ENCODE measurements at places on chromosomes 1 and 21. TPM values are rescaled to one million over a fixed set of nuclear protein-coding genes. Genes with fewer than 3 reads are reported as not detected.

SORT1 gene
- 3.0 TPM for total RNA-seq

BMP8B gene
- total RNA-seq = not detected

IL24 gene
- total RNA-seq = not detected

CLCA4 gene
- not detected for total RNA-seq

LAX1 gene
- total RNA-seq = 0.74 TPM

KAZN gene
- total RNA-seq = 23.6 TPM

DNAJC6 gene
- 0.72 TPM for total RNA-seq

AIM2 gene
- not detected for total RNA-seq

GPR37L1 gene
- total RNA-seq = not detected

LCE2C gene
- not detected for total RNA-seq

KIF2C gene
- total RNA-seq = 1.1 TPM

PRAMEF20 gene
- not detected for total RNA-seq

FAM163A gene
- not detected for total RNA-seq

DNA sequence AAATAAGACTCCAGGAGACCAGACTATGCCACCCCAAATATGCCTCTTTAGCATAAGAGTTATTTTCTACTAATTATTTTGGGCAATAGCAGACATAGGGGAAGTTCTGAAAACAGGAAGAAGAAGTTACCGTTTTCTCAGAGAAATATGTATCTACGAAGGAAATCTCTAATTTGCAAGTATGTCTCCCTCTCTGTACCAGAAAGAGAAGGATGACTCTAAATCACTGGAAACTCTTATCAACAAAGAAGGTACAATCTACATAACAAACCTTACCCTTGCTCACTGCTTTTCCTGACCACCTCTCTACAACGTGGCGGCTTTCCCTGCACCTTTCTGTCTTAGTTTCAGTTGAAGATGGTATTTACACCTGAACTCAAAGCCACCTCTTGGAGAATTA lies 49.0 kb downstream of the OMA1 start:
- DNase-seq = no peak

- no peak for DNase-seq
Measured at GRCh38 chr1:225470211-225471108, 42.6 kb upstream of the LBR start.

DNA sequence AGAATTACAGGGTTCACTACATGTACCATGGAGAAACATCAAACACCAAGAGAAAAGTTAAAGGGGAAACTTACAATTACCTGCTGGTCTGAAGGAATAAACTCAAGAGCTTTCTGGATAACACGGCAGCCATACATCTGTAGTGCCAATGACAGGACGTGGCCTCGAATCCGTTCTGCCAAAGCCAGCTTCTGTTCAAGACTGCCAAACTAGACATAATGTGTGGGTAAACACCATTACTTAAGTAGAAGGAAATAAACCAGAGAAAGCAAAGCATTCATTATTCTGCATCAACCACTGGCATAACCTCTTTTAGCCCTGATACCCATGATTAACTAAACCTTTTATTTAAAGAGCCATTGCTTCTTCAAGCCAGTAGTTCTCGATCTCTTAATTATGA lies 41.5 kb upstream of the SDC3 start:
- no peak for DNase-seq

DNA sequence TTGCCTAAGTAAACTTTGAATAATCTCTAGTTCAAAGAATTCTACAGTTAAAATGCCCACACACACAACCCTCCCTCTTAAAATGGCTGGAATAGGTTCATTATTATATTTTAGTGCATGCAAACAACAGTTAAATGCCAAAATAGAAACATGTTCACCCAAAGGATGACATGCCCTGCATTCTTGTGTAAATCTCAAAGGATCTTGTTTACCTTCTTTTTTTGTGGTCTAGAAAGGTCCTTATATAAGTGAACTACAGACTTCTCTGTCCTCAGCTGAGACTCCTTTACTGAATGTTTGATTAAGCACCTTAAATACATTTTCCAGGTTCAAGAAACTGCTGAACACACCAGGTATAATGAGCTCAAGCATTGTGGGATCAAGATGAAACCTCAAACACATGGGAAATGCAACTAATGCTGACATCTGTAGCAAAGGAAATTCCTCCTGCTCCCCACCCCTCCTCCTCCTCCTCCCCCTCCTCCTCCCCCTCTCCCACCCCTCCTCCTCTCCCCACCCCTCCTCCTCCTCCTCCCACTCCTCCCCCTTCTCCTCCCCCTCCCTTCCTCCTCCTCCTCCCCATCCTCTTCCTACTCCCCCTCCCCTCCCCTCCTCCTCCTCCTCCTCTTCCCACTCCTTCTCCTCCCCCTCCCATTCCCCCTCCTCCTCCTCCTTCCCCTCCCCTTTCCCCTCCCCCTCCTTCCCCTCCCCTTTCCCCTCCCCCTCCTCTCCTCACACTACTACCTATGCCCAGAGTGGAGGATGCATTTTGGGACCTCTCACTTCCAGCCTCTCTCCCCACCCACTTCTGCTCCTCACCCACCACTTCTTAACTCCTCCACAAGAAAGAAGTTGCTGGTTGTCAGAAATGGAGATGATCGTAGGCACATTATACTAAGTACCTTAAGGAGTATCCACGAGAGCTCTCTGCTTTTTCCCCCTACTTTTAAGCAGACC lies 233.9 kb downstream of the MRPL39 start:
- DNase-seq = no peak

GRCh38 chr1:202203238-202204039 lies 9.8 kb downstream of the LGR6 start:
- no peak for DNase-seq

GRCh38 chr1:13725714-13726175 lies 25.8 kb downstream of the PRDM2 start:
- peak; percentile 42 for DNase-seq

DNA sequence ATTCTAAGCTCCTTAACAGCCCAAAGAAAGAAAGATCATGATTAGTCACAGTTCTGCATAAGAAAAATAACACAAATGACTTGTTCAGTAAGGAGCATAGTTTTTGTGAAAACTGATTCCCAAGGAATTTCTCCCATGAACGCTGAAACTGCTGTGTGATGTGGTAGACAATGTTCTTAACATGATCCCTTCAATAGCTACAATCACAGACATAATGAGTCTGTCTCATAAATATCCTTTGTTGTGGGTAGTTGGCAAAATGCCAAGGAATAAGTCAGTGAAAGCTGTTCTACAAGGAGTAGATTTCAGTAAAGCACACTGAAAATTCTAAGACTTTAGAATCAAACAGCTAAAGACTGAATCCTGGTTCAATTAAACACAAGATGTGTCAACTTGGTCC lies 404.8 kb downstream of the HLX start:
- peak; percentile 74 for DNase-seq

- no peak for DNase-seq
Measured at GRCh38 chr1:52679048-52679447, 19.1 kb downstream of the COA7 start.

GRCh38 chr1:162019446-162019845 lies 4.2 kb downstream of the OLFML2B start:
- DNase-seq = peak; percentile 39

- no peak for DNase-seq
Measured at GRCh38 chr1:84969489-84970250, 27.2 kb downstream of the MCOLN2 start.

DNA sequence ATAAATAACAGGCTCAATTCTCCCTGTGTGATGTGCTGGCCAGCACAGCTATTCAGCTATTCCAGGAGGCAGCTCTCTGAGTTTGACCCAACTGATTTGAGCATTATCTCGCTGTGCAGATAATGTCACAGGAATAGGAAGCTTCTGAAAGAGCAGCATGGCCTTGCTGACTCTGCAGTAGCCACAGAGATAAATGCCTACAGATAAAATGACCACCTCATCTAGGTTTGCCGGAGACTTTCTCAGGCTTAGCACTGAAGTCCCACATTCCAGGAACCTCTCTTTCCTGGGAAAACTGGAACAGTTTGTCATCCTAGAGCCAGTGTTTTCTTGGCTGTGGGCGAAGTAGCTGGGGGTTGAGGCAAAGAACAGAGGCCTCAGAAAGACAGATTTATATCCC lies 98.9 kb downstream of the MRPL39 start:
- DNase-seq = no peak

DNA sequence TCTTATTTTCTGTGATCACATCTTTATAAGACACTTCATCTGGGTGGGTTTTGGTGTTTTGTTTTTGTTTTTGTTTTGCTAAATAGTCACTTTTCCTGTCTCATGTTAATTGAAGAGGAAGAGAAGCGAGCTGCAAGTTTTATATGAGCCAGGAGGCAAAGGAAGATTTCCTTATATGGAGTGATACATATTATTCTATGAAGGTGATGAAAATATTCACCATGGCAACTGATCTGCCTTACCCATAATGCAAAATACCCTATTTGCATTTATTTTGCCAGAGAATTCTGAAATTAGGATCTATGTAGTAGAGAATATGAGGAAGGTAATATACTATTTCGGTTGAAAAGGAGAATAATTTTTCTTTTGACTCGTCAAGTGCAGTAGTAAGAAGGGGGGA lies 13.9 kb downstream of the CXADR start:
- no peak for DNase-seq

DNA sequence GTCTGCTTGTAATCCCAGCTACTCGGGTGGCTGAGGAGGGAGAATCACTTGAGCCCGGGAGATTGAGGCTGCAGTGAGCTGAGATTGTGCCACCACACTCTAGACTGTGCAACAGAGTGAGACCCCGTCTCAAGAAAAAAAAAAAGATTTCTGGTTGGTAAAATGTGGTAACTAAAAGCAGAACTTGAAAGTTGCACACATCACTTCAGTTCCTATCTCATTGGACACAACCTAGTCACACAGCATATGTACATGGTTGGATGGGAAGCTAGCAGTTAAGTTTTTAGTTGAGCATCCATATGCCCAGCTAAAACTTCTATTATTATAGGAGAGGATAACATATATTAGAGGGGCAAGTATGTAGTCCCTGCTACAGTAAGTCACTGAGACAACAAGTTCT lies 22.1 kb downstream of the BCAS2 start:
- DNase-seq = no peak

DNA sequence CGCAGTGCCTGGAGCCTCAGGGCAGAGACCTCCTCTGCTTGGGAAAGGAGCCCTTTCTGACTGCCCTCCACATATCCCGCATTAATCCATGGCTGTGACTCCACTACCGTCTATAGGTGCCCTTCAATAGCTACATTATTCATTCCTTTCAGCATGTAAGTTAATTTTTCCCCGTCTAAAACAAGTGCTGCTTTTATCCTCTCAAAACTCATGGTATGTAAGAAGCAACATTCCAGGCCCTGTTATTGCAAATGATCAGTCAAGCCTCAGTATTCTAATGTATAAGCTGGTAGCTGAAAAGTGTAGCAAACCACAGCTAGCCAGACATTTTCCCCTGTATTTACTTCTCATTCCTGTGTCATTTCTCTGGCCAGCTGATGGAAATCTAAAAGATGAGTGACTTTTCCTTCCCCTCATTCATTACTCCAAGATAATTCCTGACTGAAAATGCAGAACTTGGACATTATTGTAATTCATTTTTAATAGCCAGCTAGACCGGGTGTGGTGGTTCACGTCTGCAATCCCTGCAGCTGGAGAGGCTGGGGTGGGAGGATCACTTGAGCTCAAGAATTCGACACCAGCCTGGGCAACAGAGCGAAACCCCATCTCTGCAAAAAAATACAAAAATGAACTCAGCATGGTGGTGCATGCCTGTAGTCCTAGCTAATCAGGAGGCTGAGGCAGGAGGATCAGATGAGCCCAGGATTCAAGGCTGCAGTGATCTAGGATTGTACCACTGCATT lies 88.5 kb upstream of the SOD1 start:
- DNase-seq = no peak

DNA sequence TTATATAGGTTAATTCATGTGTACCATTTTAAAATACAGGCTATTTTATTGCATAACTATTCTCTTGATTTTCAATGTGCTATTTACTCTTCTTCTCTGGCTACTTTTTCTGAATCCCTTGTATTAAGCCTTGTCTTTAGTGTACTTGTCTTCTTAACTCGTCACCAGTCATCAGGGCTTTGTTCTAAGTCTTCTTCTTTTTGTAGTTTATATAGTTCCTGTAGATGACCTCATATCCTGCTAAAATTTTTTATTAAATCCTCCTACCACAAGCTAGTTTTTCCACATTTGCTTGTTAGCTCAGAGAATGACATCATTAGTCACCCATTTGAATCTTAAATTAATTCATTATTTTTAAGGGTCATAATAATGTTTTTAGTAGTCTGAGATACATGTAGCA lies 1281.9 kb downstream of the KCNT2 start:
- no peak for DNase-seq

GRCh38 chr1:47417170-47418044 lies 1.3 kb downstream of the FOXE3 start:
- DNase-seq = no peak

GRCh38 chr1:219801156-219801820 lies 127.1 kb downstream of the SLC30A10 start:
- DNase-seq = peak; percentile 34

DNA sequence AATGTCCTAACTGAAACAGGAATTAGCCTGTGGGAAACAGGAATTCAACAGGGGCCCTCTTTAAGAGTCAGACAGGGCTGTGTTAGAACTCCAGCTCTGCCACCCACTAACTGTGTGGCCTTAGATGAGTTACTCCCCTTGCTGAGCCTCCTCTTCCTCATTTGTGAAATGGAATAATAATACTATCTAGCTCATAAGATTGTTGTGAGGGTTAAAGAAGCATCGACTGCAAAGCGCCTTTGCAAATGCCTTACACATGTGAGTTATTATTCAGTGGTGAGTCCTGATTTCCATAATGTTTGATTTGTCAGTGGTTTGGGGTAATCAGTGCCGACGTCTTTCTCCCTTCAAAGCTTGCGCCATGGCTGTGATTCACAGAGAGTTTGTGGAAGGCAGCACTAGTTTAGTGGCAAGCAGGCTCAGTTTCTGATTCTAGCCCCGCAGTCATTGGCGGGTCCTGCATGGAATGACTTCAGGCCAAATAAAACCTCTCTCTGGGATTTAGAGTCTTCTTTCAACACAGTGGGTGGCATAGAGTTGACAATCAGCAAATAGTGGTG lies 388.5 kb downstream of the PLPP3 start:
- DNase-seq = peak; percentile 75

DNA sequence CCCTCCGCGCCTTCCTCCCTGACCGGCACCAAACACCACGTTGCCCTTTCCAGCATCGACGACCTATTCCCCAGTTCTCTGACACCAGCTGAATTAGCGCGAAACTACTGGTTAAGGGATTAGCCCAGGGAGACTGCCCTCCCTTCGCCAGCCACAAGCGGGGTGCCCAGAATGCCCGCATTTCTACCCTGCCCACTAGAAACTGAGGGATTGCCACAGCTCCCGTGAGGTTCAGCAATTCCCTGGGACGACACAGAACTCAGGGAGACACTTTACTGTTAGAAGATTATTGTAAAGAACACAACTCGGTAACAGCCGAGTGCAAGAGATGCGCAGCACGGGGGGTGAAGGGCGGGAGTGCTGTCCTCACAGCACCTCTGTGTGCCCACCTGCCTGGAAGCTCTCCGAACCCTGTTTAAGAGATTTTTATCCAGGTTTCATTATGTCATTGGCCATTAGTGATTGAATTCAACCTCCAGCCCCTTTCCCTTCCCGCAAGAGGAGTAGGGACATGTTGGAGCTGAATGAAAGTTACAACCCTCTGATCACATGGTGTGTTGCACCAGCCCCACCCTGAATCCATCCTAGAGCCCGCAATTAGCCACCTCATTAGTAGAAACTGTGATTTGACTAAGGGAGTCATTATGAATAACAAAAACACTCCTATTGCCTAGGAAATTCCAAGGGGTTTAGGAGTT lies 15.8 kb upstream of the RIPPLY3 start:
- DNase-seq = no peak
